Non-pigmented ciliary epithelial cell (primary cell): ENCODE measurements at places on chromosomes 11 and 22.

- DNase-seq, result no peak
Measured at GRCh38 chr11:119426142-119426541, 3.2 kb upstream of the THY1 start.

DNA sequence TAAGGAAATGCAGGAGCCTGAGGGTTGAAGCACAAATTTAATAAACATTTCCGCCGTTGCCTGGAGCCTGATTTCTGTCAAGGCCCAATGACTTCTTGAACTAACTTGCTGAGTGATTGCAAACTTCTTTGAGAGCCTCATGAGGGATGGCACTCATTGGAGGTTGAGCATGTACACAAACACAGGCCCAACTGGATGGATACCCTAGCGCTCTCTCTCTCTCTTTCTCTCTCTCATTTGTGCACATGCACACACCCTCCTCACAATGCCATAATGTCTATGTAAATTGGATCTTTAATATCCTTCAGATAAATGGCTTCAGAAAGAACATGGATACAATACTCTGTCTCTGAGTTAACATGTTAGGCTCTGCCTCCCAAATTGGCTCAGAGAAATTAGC, 597.7 kb upstream of the CADM1 start:
- no peak for DNase-seq

DNA sequence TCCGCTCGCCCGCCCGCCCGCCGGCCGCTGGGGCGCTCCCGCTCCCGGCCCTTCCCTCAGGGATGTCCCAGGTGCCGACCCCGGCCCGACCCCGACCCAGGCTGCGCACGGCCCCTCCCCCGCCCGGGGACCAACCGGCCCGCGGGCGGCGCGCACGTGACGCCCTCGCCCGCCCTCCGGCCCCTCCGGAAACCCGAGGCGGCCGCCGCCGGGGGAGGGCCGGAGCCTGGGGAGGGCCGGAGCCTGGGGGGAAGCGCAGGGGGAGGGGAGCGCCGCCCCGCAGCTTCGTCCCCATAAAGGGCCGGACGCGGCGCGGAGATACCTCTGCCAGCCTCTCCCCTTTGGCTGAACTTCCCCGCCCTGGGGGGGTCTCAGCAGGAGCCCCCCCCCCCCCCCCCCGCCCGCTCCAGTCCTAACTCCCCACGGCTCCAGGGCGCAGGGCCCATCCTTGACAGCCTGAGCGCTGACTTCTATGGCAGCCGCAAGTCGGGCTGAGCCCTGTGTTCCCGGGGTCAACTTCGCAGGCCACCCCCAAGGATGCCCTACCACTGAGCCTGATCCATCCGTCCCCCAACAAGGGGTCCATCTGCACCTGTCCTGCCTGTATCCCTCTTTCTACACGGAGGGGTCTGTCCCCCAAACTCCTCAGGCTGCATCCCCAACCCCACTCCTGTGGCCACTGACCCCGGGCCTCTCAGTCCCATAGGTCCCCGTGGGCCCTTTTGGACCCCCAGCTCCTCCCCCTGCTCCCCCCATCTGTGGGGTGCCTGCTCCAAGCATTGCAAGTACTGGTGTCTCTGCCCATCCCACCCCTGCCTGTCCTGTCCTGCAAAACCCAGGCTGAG, at the start of gene MAPK12:
MAPK12 (minus strand) TSS at position 69 of the 845 bp plus-strand sequence. CDS start 174 bp downstream, outside the sequence.
- DNase-seq, result no peak

GRCh38 chr11:10197091-10197490, 96.9 kb downstream of the SBF2 start:
- DNase-seq, result no peak
